Urinary bladder (tissue), 4 donors: ENCODE measurements at places on chromosomes 3 and 15. TPM values are rescaled to one million over a fixed set of nuclear protein-coding genes. Genes with fewer than 3 reads are reported as not detected.

The CHRNA7 gene
- total RNA-seq, result 3.8 TPM

The BFSP2 gene
- not detected for total RNA-seq

The SCAANT1 gene
- total RNA-seq, result not detected

The ALS2CL gene
- total RNA-seq, result 10.4 TPM

The GOLGA6B gene
- 0.26 TPM for total RNA-seq

The CCDC39 gene
- not detected for total RNA-seq

The GCSAM gene
- 1.7 TPM for total RNA-seq

The DNAJC13 gene
- total RNA-seq, result 111 TPM

DNA sequence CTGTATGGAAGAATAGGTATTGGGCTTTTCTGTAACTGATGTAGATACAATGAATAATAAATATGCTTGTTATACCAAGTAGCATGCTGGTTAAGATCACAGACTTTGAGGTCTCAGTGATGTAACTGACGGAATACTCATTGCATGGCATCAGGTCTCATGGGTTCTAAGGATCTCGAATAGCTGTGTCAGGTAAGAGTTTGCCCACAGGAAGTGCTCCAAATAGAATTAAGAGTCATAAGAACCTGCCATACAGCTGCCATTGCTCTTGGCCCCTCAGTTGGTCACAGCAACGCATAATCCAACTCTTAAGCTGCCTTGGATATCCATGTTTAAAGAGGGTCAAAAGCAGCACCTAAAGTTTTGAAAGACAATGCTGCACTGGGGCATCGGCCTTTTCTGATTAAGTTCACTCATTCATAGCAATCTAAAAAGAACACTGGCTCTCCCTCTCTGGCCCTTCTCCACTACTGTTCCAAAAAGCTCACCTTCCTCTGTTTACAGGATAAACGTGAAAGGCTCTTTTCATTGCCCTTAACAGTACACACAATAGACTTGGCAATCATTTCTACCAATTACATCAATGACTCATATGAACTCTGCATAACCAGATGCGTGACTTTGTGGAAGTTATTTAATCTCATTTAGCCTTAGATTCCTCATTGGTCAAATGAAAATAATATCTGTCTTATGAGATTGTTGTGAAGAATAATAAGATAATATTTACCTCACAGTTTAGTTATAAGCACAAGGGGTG, 74.6 kb downstream of the ZBTB20 start:
- DNase-seq, result no peak

DNA sequence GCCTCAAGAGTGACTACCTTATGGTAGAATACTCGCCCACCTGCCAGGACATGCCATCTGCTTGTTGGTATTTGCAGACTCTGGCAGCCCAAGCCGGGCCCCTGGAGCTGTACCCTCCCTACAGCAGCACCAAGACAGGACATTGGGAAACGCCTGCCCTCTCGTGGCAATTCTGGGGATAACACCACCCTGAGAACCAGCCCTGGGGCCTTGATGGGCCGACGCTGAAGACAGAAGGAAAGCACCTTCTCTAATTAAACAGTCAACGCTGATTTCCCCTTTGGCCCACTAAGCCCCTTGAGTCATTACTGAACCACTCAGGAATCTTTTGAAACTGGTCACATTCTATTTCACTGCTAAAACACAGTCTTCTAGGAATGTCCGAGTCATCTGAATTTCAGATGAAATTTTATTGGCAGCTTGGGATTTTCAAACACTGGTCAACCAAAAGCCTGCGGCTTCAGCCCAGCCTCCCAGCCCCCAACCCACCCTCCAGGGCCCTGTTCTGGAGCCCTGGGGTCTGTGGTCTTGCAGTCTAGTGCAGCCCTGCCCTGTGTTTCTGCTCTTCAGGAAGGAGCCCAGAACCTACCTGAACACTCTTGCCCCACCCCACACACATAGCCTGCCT, 91.3 kb downstream of the TMEM266 start:
- peak; percentile 60 for DNase-seq

DNA sequence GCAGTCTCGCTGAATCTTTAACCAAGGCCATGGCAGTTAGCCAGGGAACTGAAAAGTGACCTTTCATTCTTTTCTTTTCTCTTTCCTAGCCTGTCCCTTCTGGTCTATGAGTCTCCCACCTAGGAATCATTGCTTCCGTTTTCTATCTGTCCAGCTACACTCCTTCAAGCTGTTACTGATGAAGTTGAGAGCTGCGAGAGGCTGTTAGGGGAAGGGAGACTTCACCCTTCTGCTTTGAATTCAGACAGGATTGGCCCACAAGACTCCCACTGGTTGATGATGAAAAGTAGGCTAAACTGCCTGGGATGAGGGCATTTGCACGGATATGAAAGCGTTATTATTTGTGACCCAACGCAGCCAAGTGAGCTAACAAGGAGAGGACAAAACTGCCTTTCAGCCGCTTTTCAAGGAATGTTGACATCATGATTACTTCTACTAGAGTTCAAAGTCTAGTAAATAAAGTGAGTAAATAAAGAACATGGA, 30.2 kb downstream of the EIF4E3 start:
- DNase-seq, result no peak

- no peak for DNase-seq
Observed at GRCh38 chr3:139231555-139232281, 112.1 kb upstream of the MRPS22 start.

DNA sequence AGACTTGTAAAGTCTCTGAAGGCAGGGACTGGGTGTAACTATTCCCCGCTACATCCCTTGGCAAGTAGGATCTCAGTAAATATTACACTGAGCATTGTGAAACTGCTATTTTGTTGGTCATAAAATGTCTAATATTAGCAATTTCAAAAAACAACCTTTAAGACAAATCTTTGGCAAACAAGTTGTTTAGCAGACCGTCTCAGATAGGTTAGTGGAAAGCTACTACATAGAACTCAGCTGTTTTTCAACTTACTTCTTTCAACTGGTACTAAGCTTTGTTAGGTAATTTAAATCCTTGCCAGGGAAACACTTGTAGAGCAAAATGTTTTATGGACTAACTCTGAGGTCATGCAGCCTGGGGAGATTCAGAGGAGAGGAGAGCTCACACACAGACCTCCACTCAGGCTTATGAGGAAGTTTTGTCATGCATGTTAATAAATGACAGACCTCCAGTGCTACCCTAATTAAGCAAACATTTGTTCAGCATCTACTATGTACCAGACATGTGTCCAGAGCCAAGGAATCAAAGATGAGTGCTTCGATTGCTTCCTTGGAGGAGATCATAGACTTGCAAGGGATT, 61.6 kb upstream of the STAC start:
- no peak for DNase-seq

GRCh38 chr15:40744815-40745152, 10.3 kb downstream of the RMDN3 start:
- no peak for DNase-seq

- no peak for DNase-seq
Observed at GRCh38 chr3:145219355-145220235, 941.4 kb downstream of the PLOD2 start.

- DNase-seq, result no peak
Observed at GRCh38 chr3:107265526-107265925, 111.7 kb upstream of the CCDC54 start.

DNA sequence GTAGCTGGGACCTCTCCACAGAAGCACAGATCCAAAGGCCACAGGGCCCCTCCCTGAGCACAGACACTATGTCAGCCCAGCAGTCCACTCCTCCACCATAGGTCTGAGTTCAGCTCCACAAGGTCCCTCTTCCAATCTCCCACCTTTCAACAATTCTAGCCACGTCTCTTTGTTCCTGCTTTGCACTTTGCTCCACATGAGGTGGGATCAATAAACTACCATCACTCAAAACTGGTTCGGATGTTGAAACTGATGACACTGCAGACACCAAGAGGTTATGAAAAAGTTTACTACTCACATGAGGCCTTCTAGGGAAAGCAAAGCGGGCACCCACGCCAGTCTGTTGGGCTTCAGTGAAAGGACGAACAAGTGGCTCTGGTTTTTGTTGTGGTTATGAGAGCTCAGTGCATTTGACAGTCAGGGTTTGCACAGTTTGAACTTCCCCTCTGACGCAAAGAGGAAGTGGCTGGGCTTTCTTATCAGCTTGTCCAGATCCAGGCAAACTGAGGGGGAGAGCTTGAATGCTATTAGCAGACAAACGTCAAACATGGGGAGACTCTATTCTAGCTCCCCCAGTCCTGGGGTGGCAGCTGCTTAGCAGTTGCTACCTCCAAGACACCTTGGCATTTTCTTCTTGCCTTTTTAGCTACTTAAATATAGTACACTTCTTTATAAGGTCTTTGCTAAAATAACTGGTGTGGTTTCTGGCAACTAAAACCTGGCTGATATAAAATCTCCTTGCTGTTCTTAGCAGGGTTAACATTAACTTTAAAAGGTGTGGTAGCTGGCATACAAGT, 37.8 kb downstream of the ZNF445 start:
- peak; percentile 57 for DNase-seq

GRCh38 chr3:121529308-121529707, 16.5 kb downstream of the POLQ start:
- no peak for DNase-seq

- no peak for DNase-seq
Observed at GRCh38 chr15:98134905-98135304, 174.4 kb downstream of the ARRDC4 start.

DNA sequence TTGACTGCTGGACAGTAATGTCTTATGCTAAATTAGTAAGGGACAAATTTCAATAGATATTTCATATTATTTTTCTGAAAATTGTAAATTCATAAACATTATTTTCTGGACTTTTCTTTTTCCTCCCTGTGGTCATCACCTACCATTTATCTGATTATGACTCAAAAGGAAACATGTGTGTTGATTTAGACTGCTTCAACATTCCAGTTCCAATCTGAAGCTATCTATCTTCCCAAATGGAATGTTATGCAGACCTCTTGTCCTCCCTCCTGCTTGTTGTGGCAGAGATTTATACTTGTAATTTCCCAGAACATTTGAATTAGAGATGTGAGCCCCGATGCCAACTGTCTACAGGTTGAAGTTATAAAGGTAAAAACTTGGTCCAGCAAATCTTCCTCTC, 803.4 kb downstream of the TUSC7 start:
- DNase-seq, result no peak

GRCh38 chr15:76168237-76168984, 108.6 kb downstream of the TMEM266 start:
- no peak for DNase-seq

GRCh38 chr3:96779810-96780209, 34.6 kb upstream of the EPHA6 start:
- no peak for DNase-seq

DNA sequence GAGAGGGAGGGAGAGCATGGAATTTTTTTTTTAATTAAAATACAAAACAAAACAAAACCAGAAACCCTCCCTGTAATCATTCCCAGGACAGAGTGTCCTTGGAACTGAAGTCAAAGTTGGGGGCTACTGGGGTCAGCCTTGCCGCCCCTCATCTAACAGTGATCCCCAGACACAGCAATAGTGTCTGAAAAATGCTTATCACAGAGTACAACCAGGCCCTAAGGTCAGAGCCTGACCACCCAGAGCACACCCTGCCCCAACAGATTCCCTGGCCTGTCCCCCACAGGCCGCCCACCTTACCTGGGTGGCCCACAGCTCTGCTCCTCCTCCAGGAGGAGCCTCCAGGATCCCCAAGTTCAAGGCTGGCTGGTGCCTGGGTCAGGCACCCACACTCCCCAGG, 101.6 kb upstream of the LINGO1 start:
- DNase-seq, result no peak

GRCh38 chr15:75199357-75199940, 2.2 kb upstream of the C15orf39 start:
- DNase-seq, result no peak

- no peak for DNase-seq
Observed at GRCh38 chr3:98892263-98892662, 9.2 kb downstream of the DCBLD2 start.

GRCh38 chr3:163929069-163929652, 1149.1 kb downstream of the SI start:
- no peak for DNase-seq
